DMS53 (cell line): ENCODE measurements at places on chromosomes 6 and 20.

- DNase-seq, result no peak
These were observed 30.8 kb downstream of the KDM1B start for GRCh38 chr6:18186033-18186432.

DNA sequence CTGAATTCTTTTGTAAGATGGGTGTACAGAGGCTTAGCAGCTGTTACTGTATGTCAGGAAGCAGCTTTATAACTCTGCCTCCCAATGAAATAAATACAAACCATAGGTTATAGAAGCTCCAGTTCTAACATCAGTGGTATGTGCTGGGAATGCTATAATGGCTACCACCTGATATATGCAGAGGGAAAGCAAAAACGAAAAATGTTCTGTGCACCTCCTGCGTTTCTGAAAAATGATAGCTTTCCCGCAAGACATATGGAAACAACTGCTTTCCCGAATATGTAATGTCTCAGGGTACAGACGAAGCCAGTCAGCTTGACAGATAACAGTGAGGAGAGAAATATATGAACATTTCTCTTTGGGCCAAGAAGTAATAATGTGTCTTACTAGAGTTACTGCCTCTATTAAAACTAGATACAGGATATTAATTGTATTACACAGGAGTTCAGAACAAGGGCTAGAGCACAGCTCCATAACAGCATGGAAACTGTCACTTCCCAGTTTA, 517.0 kb upstream of the NRSN1 start:
- DNase-seq, result no peak

GRCh38 chr6:55584654-55585354, 5.8 kb upstream of the HMGCLL1 start:
- DNase-seq, result no peak

DNA sequence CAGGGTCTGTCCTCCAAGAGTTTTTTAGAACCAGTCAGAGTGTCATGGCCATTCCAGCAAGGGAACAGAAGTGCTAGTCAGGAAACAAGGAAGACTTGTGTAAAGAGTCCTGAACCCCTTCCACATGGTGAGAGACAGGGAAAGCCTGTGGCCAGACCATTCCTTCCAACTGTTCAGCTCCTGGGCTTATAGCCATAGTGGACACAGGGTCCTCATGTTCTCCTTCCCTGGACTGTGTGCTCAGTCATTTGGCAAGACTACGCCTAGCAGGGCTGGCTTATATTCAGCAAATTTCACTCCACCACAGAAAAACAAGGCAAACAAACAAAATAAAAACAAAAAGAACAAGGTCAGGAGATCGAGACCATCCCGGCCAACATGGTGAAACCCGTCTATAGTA, 60.5 kb downstream of the NRN1 start:
- no peak for DNase-seq

DNA sequence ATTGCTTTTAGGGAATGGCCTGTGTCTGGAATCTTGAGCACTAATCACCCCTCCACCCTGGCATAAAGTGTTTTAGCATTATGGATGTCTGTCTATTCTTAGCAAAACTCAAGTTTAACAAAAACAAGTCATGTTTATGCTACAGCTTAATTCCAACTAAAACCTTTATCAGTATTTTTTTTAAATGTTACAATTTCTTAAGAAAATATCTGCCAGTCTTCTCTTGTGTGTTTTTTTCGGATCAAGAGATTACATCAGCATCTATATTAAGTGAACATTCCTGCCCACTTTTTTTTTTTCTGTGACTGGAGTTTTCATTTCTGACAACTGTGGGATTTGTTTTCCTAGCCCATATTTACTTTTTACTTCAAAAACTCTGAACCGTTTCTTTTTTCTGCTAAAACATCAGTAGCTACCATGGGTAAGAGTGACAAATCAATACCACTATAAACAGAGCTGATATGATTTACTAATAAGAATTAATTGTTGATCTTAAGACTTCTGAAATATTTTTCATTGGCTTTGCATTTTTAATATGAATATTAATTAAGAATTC, 94.3 kb downstream of the EDN1 start:
- DNase-seq, result no peak
